ENCODE measurements at places on chromosomes 11 and 22.

- no peak for DNase-seq
Measured at GRCh38 chr11:112016765-112017376, 8.3 kb upstream of the DLAT start.

GRCh38 chr22:41223535-41223934 lies 17.2 kb downstream of the CHADL start:
- no peak for DNase-seq

DNA sequence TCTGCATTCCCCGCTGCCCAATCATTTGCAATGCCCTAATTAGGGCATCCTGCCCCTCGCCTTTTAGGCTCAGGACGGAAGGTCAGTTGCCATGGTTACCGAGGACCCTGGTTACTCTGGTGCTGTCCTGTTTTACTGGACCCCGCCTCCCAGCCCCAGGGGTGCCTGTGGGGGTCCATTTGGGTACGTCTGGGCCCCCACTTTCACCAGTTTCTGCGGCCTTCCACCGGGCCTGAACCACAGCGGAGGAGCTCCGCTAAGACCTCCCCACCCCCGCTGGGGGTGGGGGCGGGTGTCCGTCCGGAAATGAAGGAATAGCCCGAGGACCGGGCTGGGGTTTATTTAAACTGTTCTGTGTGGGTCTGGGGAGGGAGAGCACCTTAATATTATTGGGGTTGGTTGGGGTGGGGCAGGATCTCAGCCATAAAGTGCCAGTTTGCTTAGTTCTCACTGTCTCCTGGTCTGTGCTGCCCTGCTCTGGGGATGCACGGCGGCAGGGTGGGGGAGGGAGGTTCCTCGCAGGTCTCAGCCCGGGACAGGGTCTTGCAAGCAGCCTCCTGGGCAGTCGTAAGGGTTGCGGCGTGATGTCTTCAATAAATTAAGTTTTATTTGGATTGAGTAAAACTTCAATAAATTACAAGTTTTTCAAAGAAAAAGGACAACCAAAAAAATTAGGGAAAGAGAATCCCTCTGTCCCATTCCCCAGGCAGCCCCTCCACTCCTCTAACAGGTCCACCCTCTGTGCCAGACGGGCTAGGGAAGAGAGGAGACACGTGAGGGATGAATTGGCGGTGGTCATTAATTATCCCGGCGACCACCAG lies 5.3 kb downstream of the PHOX2A start:
- DNase-seq = no peak

- DNase-seq = no peak
Measured at GRCh38 chr11:44351006-44351660, 41.2 kb upstream of the ALX4 start.

GRCh38 chr11:101010899-101011298 lies 118.7 kb downstream of the PGR start:
- DNase-seq = no peak

GRCh38 chr11:126465573-126466188 lies 110.2 kb downstream of the ST3GAL4 start:
- no peak for DNase-seq

- no peak for DNase-seq
Measured at GRCh38 chr22:50076646-50077535, 8.3 kb downstream of the MLC1 start.

DNA sequence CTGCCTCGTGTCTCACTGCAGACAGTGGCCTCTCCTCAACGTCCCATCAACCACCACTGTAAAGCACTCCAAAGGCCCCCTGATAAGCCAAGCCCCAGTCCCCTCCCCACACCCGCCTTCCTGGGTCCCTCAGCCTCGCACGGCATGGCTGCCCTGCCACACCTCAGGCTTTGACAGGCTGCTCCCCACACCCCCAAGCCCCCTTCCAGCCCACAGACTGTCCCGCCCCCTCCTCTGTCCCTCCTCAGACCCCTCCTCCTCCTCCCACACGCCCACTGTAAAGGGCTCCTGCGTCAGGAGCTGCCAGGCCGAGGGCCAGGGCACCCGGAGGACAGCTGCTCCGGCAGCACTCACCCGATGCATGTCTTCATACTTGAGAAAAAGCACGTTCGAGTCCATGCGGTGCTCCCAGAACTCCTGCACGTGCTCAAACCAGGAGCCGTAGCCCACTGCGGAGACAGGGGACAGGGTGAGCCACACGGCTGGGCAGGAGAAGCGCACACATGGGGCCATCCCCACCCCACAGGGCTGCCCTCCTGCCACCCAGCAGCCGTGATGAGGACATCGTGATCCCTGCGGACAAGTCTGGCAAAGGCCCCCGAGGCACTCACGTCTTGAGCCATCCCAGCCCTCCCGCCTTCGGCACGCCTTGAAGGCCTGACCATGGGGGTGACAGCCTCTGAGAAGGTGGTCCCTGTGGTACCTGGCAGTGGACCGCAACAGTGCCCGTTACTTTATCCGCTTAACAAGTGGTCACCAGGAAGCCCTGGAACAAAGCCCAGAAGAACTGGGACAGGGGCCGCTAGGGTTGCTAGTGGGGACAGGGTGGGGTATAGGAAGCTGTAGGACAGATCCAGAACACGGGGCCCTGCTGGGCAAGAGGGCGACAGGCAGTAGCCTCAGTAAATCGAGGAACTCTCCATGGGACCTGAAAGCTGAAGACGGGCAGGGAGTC lies 21.5 kb upstream of the EFCAB6 start:
- DNase-seq = peak; percentile 13

GRCh38 chr22:19466126-19466716 lies 12.8 kb downstream of the UFD1 start:
- DNase-seq = no peak

- DNase-seq = no peak
Measured at GRCh38 chr11:108635106-108635505, 29.8 kb upstream of the DDX10 start.

- no peak for DNase-seq
Measured at GRCh38 chr22:50307890-50308596, 597 bp upstream of the PLXNB2 start.

DNA sequence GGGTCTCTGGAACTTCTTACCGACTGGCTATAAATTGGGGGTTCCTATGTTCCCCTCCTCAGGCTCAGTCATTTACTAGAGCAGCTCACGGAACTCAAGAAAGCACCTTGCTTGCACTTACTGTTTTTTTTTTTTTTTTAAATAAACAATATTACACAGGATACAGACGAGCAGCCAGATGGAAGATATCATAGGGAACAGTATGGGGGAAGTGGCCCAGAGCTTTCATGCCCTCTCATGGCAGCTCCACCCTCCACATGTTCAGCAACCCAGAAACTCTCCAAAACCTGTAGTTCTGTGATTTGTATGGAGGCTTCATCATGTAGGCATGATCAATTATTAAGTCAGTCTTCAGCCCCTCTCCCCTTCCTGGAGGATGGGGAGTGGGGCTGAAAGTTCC lies 7.5 kb downstream of the UVRAG start:
- no peak for DNase-seq

DNA sequence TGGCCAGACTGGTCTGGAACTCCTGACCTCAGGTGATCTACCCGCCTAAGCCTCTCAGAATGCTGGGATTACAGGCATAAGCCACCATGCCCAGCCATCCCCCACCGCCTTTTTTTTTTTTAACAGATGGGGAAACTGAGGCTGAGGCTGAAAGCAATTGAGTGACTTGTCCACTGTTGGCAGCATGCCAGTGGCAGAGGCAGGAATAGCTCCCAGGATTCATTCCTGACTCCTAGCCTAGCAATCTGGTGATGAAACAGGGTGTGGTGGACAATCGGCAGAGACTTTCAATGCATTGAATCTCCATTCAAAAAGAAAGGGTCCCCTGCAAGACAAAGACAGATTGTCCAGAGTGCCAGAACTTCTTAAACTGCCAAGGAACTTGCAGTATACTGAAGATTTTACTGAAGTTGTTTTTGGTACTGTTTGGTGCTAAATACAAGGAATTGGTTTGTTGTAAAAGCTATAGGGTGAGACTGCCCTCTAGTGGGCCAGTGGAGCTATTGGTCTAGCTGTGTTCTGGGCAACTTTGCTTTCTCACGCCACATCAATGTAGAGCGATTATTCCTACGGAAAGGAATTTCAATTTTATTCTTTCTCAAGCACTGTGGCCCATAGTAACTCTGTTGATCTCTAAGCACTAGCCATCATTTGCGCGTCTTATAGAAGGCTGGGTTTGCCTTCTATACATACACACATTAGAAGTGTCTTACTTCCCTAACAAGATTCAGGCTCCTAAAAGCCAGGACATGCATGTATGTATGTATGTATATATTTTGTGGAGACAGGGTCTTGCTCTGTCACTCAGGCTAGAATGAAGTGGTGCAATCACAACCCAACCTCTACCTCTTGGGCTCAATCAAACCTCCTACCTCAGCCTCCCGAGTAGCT lies 21.0 kb downstream of the C22orf31 start:
- DNase-seq = peak; percentile 44

GRCh38 chr11:102452461-102453301 lies at the start of gene TMEM123:
Gene TMEM123 (minus strand): TSS chr11:102452765. CDS start chr11:102452623, 142 bp downstream.
- DNase-seq = peak; percentile 87

DNA sequence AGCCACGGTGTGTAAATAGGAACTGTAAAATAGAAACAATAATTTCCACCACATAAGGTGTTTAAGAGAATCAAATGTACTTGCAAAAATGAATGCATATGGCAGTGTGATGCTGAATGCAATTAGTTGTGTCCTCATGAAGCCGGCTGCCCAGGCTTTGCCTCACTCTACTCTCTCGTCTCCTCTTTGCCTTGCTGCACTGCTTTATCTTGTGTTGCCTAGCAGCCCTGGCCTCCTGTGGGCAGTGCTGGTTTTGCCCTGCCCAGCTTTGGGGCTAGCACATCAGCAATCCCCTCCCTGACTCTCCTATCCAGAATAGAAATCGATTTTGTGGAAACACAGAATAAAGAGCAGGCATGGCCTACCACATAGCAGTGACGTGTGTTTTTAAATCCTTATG lies 30.0 kb downstream of the LRRC32 start:
- no peak for DNase-seq

DNA sequence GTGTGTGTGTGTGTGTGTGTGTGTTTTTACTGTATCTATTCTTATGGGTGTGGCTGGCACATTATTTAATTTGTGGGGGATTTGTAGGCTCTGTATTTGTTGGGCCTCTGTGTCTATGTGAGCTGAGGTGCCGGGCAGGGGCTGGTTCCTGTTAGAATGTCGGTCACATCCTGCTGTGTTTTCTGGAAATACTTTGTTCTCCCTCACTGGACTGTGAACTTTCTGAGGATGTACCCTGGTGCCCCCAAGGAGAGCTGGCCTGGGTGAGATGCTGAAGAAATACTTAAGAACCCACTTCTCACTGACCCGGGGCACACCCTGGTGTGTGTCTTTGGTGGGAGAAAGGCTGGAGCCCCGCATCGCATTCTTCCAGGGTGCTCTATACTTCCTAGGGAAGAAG lies 28.6 kb downstream of the KIAA1671 start:
- DNase-seq = no peak

- no peak for DNase-seq
Measured at GRCh38 chr11:19555266-19555665, 157.4 kb upstream of the NAV2 start.

- DNase-seq = no peak
Measured at GRCh38 chr11:71393283-71393682, 54.9 kb downstream of the DHCR7 start.

DNA sequence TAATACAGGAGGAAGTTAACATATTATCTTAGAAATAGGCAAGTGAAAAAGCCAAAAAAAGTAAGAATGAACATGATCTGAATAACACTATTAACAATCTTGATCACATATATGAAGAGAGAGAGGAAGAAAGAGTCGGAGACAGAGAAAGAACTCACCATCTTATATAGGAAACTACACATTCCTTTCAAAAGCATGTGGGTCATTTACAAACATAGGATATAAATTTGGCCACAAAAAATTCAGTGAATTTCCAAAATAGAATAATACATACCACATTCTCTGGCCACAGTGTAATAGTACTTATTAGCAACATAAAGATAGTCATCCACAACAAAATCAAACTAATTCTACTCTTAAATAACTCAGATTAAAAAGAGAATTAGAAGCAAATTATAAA lies 50.9 kb upstream of the ME3 start:
- no peak for DNase-seq

DNA sequence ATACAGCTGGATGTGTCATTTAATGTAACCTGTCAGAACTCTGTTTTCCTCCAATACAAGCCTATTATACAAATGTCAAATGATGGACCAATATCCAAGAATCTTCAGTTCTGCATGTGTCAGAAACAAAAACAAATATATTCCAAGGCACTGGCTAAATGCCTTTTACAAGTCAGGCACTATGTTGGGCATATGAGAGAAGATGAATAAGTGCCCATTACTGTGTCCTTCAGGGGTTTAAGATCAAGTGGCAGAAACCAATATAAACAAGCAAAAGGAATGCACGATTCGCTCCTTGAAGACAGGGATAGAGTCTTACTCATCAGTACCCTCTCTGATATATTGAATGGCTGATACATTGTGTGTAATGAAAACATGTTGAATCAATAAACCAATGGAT lies 254.4 kb downstream of the TTC28 start:
- no peak for DNase-seq

DNA sequence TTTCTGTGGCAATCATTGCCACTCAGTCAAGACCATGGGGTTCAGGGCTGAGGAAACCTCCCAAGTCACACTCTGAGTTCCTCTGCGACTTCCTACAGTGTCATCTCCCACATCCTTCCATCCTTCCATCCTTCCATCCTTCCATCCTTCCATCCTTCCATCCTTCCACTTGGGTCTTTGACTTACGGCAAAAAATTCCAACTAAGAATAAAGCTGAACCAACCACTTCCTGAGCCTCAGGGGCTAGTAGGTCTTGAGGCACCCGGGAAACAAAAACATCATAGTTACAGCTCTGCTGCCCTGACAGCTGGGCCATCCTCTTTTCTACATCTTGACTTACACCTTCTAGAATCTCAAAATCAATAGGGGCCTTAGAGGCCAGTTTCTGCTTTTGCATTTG lies 32.1 kb downstream of the EHF start:
- no peak for DNase-seq

- peak; percentile 52 for DNase-seq
Measured at GRCh38 chr11:124740277-124740882, 638 bp downstream of the NRGN start.

DNA sequence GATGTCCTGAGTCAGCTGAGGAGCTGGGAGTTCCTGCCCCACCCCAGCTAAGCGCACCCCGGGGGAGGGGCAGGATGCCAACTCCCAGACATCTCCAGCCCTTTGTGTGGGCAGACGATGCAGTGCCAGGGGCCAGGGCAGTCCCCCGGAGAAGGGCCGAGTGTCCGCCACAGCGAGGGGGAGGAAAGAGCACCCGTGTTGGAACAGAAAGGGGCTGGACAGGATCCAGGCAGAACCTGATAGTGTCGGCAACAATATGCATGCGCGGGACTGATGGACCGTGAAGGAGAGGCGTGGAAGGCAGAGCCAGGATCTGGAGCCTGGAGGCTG lies 1434.7 kb downstream of the BRD1 start:
- DNase-seq = no peak

DNA sequence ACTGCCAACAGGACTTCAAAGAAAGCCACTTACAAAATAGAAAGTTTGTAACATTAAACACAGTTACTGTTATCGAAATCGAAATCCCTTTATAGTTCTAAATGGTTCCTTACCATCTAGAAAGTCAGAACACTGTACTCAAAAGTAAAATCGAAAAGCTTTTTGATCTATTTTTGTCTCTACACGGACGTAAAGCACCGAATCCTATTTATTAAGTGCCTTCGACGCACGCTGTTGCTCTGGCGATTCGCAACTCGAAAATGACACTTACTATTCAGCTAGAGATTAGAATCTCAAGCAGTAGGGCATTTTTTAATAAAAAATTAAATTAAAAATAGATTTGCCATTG lies 78.3 kb downstream of the LARGE1 start:
- no peak for DNase-seq

GRCh38 chr11:69912911-69913451 lies 93.8 kb upstream of the FGF3 start:
- DNase-seq = no peak
